ENCODE measurements at places on chromosomes 12 and 14. TPM values are rescaled to one million over a fixed set of nuclear protein-coding genes. Genes with fewer than 3 reads are reported as not detected.

- DNase-seq = no peak
Observed at GRCh38 chr14:105588236-105588860, 62.0 kb downstream of the TMEM121 start.

DNA sequence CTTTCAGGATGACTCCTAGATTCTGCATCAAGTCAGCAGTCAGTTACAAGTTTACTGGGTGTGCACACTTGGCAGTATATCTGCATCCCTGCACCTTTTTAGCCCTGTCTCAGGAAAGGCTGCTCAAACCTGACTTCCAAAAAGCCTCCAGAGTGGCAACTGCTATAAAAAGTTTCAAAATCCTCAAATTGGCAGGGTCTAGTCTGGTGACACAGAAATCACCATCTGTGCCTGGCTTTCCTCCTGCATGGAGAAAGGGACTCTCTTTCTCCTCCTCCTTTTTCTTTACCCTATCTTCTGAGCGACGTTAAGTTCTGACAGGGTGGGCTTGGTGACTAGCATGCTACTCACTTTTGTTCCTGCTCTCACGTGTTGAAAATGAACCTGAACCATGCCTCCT is 679.5 kb downstream of the C12orf50 start:
- no peak for DNase-seq

- no peak for DNase-seq
Observed at GRCh38 chr12:131912518-131913274, 16.4 kb upstream of the PUS1 start.

GRCh38 chr12:19033244-19033643 is 96.3 kb upstream of the PLEKHA5 start:
- DNase-seq = no peak

- no peak for DNase-seq
Observed at GRCh38 chr14:24329736-24330135, 5.1 kb downstream of the ADCY4 start.

GRCh38 chr12:28459481-28459880 is 269.2 kb downstream of the CCDC91 start:
- no peak for DNase-seq

- DNase-seq = no peak
Observed at GRCh38 chr14:103188810-103189480, 65.7 kb downstream of the TNFAIP2 start.

DNA sequence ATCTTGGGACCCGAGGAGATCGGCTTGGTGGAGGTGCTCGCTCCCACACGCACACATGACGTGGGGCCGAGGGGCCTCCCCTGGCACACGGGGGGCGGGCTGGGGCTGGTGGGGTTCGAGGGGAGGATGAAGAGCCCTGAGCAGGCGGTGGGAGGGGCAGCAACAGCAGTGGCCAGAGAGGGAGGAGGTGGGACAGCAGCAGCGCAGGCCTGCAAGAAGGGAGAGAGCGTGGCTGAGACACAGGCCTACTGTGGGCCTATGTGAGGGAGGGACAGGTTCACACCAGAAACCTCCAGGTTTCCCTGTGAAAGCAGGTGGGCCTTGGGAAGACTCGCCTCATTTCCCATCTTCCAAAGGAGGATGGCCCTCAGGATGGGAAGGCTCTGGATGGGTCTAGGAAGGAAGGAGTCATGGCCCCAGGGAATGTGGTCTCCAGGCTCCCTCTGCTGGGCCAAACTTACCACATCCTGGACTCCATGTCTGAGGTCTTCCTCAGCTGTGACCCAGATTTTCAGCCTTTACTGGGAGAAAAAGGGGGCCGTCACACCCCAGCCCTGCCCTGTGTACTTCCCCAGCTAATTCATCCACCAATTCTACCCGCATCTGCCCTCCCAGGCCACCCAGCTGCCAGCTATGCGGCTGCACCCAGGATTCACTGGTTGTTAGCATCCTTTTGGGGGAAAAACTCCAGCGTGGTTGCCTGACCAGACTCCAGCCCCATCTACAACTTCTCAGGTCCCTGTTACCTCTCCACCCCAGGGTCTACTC is 2.8 kb downstream of the PIANP start:
- peak; percentile 46 for DNase-seq

- DNase-seq = no peak
Observed at GRCh38 chr14:101862177-101862576, 100.7 kb downstream of the PPP2R5C start.

DNA sequence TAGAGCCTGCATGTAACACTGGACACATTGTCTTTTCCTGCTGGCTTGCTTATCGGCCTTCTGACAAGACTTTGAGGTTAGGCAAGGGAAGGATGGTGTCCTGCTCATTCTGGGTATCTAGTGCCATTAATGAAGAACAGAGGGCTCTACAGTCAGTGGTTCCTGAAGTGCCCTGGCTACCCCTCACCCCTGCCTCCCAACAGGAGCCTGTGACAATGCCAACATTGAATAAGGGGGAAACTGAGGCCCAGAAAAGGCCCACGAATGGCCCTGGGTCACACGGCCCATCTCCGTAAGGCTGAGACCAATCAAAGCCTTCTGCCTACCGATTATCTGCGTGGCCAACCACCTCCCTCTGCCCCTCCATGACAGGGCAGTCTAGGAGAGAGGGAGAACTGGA is 2.1 kb downstream of the IFI27L2 start:
- DNase-seq = no peak

DNA sequence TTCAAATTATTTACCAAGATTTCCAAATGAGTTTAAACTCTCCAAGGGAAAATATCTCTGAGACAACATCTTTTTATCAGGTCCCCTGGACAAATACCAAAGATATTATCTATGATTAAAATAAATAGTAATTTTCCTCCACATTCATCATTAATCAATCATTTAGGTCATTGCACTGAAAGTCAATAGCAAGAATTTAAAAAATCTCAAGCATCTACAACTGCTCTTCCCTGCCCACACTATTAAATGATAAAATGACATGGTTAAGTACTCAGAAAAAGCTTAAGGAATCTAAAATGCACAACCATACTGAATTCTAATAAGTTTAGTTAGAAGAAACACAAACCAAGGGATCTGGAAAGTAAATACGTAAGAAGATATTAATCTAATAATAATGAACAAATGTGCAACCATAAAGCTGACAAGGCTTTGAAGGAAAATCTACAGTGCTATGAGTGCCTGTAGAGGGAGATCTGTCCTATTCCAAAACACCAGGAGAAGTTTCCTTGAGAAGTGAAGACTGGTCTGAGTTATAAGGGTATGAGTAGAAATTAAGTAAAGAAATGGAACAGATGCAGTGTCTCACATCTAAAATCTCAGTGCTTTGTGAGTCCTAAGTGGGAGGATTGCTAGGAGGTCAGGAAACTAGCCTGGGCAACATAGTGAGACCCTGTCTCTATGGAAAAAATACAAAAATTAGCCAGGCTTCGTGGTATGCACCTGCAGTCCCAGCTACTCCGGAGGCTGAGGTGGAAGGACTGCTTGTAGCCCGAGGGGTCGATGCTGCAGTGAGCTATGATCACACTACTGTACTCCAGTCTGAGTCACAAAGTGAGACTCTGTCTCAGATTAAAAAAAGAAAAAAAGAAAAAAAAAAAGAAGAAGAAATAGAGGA is 19.2 kb downstream of the INTS13 start:
- no peak for DNase-seq

GRCh38 chr14:58912799-58913432 is 275.2 kb downstream of the DACT1 start:
- no peak for DNase-seq

- DNase-seq = no peak
Observed at GRCh38 chr12:41008472-41008871, 179.6 kb upstream of the PDZRN4 start.

- no peak for DNase-seq
Observed at GRCh38 chr12:21223930-21224329, 92.9 kb downstream of the SLCO1B1 start.

- DNase-seq = no peak
Observed at GRCh38 chr12:53754188-53754585, 2.4 kb upstream of the CISTR start.

DNA sequence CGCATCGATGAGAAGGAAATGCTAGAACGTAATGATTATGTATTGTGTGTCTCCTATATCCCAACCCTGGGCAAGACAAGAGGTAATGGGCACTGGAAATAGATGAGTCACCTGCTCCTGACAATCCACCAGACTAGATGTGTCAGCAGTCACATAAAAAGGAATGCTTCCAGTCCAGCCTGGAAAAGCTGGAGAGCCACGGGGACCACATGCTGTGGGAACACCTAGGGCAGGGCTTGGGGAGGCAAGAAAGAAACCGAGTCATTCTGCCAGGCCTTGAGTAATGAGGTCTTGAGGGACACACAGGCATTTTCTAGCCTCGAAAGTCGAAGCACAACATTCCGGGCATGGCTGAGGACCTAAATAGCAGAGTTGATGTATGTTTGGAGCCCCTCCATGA is 716.7 kb upstream of the TMEM132C start:
- no peak for DNase-seq

DNA sequence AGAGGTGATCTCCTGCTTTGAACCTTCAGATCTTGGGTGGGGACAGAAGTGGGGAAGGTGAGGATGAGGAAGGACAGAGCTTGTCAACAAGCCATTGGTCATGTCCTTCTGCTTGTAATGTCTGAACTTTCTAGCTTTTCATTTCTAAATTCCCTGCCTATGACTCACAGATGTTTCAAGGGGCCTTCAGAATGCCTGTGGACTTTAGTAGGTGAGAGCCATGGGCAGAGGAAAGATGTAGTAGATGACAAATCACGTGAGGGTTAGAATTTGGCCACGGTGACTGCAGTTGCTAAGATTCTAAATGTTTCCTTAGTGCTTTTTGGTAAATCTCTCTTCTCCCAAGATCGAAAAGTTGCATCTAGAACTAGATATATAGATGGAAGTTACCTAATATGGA is 18.7 kb upstream of the CREBL2 start:
- no peak for DNase-seq

GRCh38 chr12:28369483-28369882 is 179.2 kb downstream of the CCDC91 start:
- no peak for DNase-seq

USP44 gene
- polyA plus RNA-seq = 2.4 TPM

VASH1 gene
- 36.7 TPM for polyA plus RNA-seq

KRT5 gene
- polyA plus RNA-seq = 0.22 TPM

REP15 gene
- 2.7 TPM for polyA plus RNA-seq

PLEKHG7 gene
- 0.68 TPM for polyA plus RNA-seq
